ENCODE measurements at places on chromosomes 3 and 15. TPM values are rescaled to one million over a fixed set of nuclear protein-coding genes. Genes with fewer than 3 reads are reported as not detected.

DNA sequence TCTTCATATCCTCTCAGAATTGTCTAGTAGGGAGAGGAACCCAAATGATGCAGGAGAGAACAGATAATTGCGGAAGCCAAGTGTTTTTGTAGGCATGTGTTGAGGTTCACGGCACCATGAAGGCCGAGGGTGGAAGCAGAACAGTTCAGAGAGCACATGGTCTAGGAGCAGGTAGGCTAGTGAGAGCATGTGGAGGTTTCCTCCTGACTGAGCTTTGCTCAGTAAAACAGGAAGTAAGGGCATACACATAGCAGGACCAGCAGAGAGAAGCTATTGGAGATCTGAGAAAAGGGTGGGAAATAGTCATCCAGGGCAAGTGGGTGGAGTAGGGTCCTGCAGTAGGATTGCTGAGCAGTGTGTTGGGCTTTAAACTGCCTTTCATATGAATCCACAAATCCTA, 491.1 kb downstream of the FHIT start:
- no peak for DNase-seq

DNA sequence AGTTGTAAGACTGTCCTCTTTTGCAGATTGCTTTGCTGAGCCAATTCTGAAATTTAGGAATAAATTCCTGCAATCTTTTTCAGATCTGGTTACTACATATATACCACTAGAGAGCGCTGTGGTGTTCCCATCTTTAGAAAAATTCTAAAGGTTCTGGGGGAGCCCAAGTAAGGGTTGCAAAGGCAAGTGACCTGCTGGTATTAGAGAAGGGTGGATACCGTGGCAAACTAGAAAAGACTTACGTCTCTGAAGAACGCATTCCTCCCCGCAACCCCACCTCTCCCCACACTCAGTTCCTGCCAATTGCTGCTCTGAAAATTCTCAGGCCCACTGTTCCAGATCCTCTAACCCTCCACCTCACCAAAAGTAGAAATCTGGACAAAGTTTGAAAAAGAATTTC, 48.5 kb downstream of the EFHB start:
- no peak for DNase-seq

- DNase-seq, result no peak
Measured at GRCh38 chr3:46010519-46011113, 15.0 kb upstream of the FYCO1 start.

TGM5 gene
- total RNA-seq, result not detected

GOLGA8T gene
- not detected for total RNA-seq

SH2D7 gene
- not detected for total RNA-seq
